ENCODE measurements at places on chromosomes 12 and 14. TPM values are rescaled to one million over a fixed set of nuclear protein-coding genes. Genes with fewer than 3 reads are reported as not detected.

- DNase-seq: no peak
Measured at GRCh38 chr14:35337269-35338255, 45.4 kb downstream of the PSMA6 start.

GRCh38 chr12:93358058-93358457 is 19.7 kb upstream of the NUDT4 start:
- no peak for DNase-seq

GRCh38 chr12:11981121-11981733 is 89.5 kb upstream of the BCL2L14 start:
- no peak for DNase-seq

Gene SLC6A12
- total RNA-seq: 0.86 TPM

Gene GNB3
- total RNA-seq: 2.9 TPM

Gene TMEM30B
- total RNA-seq: 0.27 TPM

Data from Right ventricle myocardium superior (tissue), 1 donor.